ENCODE measurements at places on chromosomes 4 and X. TPM values are rescaled to one million over a fixed set of nuclear protein-coding genes. Genes with fewer than 3 reads are reported as not detected.

Gene ZIC3
- not detected for total RNA-seq

Gene GATA1
- not detected for total RNA-seq

Gene COL25A1
- 4.8 TPM for total RNA-seq

Gene RGN
- 175 TPM for total RNA-seq

Gene RAB40A
- 0.32 TPM for total RNA-seq

Gene BGN
- total RNA-seq, result 144 TPM

Gene COX18
- 12.4 TPM for total RNA-seq

Gene RADX
- total RNA-seq, result 1.2 TPM

Gene ETDB
- total RNA-seq, result not detected

Gene MAGEB2
- not detected for total RNA-seq

Gene H2BW2
- total RNA-seq, result not detected

Gene CLDN22
- total RNA-seq, result not detected

Gene CNGA1
- 8.1 TPM for total RNA-seq

Gene MTNR1A
- total RNA-seq, result not detected

Gene ENOPH1
- 8.9 TPM for total RNA-seq

Gene EDA2R
- total RNA-seq, result 0.09 TPM

Gene TKTL2
- total RNA-seq, result not detected

Gene RIBC1
- 0.39 TPM for total RNA-seq

Gene TBX22
- not detected for total RNA-seq

Gene CT45A1
- not detected for total RNA-seq

Gene CFI
- 336 TPM for total RNA-seq

Gene KLHL13
- 1.6 TPM for total RNA-seq

Gene GRSF1
- total RNA-seq, result 33.6 TPM

Gene IL9R
- 0.18 TPM for total RNA-seq

Gene GAGE12D
- total RNA-seq, result not detected

Gene MUC7
- total RNA-seq, result not detected

Gene BEX5
- 0.81 TPM for total RNA-seq

Gene GJB1
- total RNA-seq, result 265 TPM

Gene DMD
- 33.9 TPM for total RNA-seq

Gene NEIL3
- 2.3 TPM for total RNA-seq

Gene XAGE2
- not detected for total RNA-seq

Gene ETDA
- total RNA-seq, result not detected

Gene RHOH
- total RNA-seq, result 1.2 TPM

Gene PAGE5
- total RNA-seq, result not detected

Gene CXCL3
- 2.0 TPM for total RNA-seq

Gene RBM47
- 66.8 TPM for total RNA-seq

Data from right lobe of liver (tissue), 6 donors.